ENCODE measurements at places on chromosomes 6 and 20.

DNA sequence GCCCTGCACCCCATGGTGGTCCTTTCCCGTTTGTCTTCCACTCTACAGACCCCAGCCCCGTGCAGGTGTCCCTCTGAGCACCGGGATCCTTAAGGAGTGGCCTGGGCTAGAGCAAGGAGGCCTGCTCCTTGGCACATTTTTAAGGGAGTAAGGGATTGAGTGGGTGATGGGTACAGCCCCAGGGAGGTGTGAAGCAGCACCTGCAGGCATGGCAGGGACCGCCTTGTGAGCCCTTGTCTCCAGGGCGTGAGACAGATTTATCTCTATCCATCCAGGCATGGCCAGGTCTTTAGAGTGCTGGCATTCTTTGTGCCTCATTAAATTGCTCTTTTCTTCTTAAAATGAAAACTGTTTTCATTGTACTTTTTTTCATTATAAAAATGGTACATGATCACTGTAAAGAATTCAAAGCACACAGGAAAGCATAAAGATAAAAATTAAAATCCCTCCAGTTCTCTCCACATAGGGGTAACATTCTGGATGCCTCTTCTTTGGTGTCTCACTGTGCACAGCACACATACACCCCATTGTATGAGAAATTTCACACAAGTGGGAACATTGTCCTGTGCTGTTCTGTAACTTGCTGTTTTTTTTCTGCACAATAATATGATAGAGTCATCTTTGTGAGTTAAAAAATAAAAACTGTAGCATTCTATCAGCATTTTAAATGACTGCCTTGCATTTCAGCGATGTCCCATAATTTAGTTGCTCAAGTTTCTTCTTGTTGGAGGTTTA is 31.9 kb upstream of the ZNF831 start:
- no peak for DNase-seq

DNA sequence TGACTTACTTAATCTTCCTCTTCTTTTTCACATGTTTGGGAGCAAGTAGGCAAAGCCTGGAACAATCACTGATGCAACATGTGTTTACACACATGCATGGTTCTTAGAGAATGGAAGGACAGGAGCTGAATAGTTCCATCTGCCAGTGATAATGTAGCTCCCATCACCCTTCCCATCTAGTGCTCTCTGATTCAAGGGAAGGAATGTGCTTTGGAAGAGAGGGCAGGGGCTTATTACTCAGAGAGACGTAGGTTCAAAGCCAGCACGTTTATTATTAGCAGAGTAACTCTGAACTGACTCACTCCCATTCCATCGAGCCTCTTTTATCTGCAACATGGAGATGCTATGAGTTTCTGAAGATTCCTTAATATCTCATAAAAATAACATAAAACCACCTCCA is 211.9 kb downstream of the GMPR start:
- DNase-seq, result no peak

DNA sequence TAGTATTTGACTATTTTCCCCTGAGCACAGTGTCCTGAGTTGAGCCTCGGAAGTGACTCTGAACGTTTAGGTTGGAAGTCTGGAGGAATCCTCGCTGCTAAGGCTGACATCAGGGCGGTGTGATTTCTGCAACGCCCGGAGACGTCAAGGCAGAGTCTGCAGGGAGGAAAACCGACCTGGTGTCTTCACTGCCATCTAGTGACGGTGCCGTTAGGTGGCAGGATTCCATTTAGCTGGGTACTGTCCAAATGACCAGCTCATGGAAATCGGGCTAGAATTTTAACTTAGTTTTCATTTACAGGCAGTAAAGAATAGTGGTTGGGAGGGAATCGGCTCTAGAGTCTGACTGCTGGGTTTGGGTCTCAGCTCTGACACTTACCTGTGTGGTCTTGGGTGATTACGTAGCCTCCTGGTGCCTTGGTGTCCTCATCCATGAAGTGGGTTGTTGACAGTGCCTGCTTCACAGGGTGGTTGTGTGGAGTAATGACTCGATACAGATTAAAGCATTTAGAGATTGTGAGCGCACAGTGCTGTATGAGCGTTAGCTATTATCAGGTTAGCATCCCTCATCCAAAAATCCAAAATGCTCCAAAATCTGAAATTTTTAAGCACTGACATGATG is 35.0 kb downstream of the FOXF2 start:
- DNase-seq, result no peak

- DNase-seq, result no peak
Measured at GRCh38 chr6:6003621-6004366, 2.9 kb downstream of the NRN1 start.

- DNase-seq, result no peak
Measured at GRCh38 chr20:31505903-31506302, 8.3 kb upstream of the HM13 start.

- no peak for DNase-seq
Measured at GRCh38 chr20:34262488-34263288, 21.5 kb downstream of the ASIP start.

GRCh38 chr6:163661272-163661671 is 246.8 kb downstream of the QKI start:
- DNase-seq, result no peak

DNA sequence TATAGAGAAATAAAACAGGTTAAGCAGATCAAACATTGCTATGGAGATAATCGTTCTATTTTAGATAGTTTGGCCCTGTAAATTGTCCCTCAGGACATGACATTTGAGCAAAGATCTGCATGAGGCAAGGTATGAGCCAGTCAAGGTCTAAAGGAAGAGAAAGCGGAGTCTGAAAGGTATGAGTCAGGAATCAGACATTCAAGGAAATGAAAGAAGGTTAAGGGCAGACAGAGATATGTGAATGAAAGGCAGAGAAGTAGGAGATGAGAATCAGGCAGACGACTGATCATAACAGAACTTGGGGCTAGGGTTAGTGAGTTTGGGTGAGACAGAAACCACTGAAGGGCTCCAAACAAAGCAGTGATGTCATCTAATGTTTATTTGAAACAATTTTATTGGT is 775.8 kb downstream of the MAFB start:
- DNase-seq, result no peak

DNA sequence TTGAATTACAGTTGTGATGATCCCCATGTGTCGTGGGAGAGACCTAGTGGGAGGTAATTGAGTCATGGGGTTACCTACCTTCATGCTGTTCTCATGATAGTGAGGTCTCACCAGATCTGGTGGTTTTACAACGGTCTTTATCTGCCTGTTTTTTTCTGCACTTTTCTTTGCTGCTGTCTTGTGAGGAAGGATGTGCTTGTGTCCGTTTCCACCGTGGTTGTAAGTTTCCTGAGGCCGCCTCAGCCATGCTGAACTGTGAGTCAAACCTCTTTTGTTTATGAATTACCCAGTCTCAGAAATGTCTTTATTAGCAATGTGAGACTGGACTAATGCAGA is 6.5 kb upstream of the RANBP9 start:
- no peak for DNase-seq

GRCh38 chr6:164756142-164756541 is 553.3 kb downstream of the C6orf118 start:
- DNase-seq, result no peak

DNA sequence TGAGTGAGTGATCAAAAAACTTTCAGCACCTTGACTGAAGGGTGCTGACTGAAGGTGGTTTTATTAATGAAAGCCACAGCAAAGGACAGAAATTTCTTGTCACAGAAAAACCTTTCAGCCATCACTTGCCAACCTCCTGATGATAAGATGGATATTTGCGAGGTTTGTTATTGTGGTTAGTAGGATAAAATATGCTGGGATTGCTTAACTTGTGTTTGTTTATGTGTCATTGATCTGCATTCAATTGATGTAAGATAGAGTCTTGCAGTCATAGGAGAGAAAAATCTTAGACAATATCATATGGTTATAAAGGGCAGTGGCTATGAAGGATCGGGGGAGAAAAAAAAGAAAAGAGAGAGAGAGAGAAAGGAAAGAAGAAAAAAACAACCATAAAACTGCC is 1.2 kb downstream of the TSBP1 start:
- no peak for DNase-seq

DNA sequence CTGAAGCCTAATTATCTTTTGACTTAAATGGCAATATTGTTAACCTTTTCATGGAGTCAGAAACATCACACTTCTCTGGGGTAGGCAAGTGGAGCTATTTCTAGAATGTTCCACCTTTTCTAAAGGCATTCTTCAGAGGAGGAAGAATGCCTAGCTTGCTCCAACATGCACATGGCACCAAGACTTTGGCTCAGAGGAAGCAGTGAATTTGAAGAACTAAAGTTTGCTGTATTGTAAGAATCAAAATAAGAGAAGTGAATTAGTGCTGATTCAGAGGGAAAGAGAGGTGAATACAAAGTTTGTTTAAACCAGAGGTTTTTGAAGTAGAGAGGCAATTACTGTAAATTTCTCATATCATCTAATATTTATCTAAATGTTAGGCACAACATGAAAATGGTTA is 92.2 kb downstream of the SOBP start:
- DNase-seq, result no peak

GRCh38 chr6:84447651-84448050 is 220.2 kb upstream of the CEP162 start:
- DNase-seq, result no peak

DNA sequence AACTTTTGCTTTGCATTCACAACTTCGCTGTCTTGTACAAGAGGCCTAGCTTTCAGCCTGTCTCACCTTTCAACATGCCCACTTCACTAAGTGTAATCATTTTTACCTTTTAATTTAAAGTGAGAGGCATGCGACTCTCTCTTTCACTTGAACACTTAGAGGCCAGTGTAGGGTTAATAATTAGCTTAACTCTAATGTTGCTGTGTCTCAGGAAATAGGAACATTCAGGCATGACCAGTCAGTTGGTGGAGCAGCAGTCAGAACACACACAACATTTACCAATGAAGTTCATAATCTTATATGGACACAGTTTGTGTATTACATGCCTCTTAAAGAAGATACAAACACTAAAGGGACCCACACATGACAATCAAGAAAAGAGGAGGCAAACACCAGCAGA is 47.6 kb downstream of the HTR1B start:
- no peak for DNase-seq

DNA sequence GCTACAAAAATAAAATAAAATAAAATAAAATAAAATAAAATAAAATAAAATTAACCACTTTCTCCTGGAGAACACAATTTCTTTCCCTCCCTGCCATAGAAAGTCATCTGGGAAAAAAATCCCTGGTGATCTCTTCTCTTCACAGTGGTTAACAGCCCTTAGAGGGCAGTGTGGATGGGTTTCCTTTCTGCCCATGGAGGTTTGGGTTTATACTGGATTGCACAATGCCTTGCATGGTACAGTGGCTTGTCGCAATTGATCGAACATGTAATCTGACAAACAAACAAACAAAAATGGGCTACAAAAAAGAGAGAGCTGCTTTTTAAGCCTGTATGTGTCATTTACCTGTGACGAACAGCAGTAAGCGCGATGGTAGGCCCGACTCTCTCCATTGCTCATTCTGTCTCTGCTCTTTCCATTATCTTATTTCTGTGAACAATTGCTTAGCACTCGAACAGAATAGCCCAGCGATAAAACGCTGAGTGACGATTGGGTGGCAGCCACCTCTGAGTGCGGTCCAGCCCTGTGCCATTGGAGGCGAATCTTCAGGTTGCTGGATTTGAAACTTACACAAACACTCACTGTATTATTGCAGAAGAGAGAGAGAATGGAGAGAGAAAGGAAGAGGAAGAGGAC is 166.1 kb downstream of the CD83 start:
- DNase-seq, result no peak

- DNase-seq, result no peak
Measured at GRCh38 chr20:53493311-53493857, 100.3 kb downstream of the ZNF217 start.

DNA sequence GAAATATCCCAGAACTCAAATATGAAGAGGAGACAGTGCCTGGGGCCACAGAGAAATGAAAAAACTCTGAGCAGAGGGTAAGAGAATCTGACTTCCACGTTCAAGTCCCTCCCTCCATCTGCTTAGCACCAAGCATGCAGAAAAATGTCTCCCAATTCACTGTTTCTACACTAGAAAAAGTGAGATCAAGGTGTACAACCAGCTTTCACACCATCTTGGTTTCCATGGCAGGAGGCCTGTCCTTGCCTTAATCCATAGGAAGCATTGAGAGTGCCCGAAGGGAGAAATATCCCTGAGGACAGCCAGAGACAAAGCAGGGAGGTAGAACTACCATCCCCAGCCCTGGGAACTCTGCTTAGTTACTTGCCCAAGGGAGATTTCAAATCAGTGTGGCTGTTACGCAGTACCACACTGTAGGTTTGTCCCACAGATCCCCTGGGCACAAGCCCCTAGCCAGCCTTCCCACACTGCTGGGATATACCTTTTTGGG is 82.9 kb downstream of the SCML4 start:
- no peak for DNase-seq
